ENCODE measurements at places on chromosomes 13 and 19.
A peak's percentile ranks its signal among the peaks of the same experiment; 100 is the strongest.

DNA sequence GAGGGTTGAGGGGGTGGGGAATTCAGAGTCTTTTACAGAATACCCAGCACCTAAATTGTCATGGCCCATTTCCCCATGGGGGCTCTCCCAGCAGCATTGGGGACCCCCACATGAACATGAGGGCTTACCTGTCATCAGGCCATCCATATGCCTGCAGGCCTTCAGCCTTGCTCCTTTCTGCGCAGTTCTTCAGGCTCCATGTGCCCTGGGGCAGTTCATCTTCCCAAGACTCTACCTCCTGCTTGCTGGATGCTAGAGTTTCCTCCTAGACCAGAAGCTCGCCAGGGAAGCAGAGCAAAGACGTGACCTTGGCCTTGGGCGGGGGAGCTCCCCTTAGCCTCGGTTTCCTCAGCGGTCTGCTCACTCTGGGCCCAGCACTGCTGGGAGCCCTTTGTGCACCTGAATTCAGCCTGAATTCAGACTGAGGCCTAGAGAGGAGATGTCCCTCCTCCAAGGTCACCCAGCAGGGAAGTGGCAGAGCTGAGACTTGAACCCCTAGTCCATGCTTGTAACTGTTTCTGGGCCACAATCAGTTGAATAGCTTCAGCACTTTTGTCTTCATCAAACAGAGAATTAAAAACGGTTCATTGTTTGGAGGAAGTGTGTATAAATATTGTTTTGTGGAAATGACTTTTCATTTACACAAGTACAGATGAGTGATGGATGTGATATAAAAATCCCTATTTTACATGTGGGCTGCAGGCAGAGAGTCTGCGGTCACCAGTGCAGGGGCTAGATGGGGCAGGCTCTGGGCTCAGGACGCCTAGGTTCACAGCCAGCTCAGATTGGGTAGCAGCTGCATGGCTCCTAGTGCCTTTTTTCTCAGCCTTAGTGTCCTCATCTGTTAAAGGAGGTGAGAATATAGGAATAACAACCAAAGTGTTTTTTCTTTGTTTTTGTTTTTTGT, 9.5 kb downstream of the PPP5C start:
- DNase-seq = no peak

- no peak for DNase-seq
Observed at GRCh38 chr19:55611983-55612645, 6.7 kb downstream of the ZNF865 start.

DNA sequence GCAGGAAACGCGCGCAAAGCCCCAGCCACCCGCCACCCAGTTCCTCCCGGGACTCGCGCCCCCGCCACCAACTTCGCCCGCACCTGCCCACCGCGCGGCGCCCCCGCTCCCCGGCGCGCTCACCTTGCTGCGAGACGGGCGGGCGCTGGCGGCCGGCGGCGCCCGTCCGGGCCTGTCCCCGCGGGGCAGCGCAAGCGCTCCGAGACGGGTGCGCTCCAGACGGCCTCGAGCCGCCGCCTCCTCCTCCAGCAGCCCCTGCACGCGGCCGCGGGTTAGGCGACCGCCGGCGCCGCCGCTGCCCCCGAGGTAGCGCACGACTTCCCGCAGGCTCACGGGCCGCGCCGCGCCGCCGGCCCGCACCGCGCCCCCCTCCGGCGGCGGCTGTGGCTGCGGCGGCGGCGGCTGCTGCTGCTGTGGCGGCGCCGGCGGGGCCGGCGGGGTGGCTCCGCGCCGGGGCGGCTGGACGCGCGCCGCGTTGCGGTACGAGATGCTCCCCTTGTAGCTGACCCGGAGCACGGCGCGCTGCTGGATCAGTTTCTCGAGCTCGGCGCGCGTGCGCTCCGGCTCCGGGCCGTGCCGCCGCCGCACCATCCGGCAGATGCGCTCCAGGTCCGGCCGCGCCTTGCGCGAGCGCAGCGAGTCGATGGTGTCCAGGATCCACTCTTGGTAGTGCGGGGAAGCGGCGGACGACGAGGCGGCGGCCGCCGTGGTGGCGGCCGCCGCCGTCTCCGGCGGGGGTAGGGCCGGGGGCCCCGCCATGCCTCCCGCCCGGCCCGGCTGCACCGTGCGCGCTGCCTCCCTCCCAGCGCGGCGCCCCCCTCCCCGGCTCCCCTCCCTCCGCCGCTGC, 666 bp downstream of the SAMD1 start:
- peak; percentile 9 for DNase-seq

- no peak for DNase-seq
Observed at GRCh38 chr19:30557927-30558557, 185.9 kb downstream of the ZNF536 start.

- DNase-seq = no peak
Observed at GRCh38 chr19:46626446-46626845, 1.6 kb upstream of the PTGIR start.

- DNase-seq = no peak
Observed at GRCh38 chr13:107743100-107743499, 472.2 kb downstream of the LIG4 start.

Data from GOT3 (cell line).